Stimulated activated CD8-positive, alpha-beta memory T cell treated with anti-CD3 and anti-CD28 coated beads, Interleukin-7, amount 100 ng/mL, for 48 hours (primary cell): ENCODE measurements at places on chromosomes 3 and 15.

DNA sequence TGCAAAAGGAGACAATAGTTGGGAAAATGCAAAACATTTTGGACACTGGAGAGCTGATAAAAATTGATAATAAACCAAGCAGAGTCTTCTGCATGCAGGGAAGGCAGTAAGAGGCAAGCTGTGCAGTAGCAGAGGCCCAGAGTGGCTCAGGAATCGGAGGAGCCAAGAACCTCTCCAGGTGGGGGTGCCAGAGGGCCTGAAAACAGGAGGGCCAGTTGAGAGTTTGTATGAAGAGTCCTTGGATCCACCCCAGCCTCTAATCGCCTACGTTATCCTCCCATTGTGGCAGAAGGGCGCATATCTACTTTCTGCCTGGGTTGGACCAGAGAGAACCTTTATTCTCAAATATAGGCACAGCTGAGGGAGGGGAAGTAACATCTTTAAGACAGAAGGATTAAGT, 48.9 kb upstream of the RBP1 start:
- DNase-seq, result no peak

DNA sequence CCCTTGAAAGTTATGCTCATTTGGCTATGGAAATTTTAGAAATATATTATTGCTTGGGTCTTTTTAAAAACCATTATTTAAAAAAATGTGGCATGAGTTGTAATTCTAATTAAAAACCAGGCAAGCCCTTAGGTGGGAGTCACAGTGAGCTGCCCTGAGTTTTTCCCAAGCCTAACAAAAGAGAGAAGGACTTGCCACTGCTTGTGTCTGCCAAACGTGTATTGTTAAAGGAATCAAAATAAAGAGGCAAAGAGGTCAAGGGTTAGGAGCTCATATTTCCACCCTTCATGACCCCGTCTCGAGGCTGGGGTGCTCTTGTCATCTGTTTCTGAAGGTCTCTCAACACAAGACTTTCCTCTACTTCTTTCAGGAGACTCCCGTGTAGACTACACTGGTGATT, 321.1 kb downstream of the ZIC1 start:
- DNase-seq, result no peak

- DNase-seq, result no peak
Observed at GRCh38 chr3:183259621-183260020, 6.6 kb downstream of the B3GNT5 start.

GRCh38 chr3:44555723-44556122, 730 bp downstream of the ZKSCAN7 start:
- DNase-seq, result no peak

GRCh38 chr15:42104095-42104891, 9.9 kb upstream of the PLA2G4D start:
- no peak for DNase-seq

GRCh38 chr3:99842826-99843589, 25.3 kb downstream of the CMSS1 start:
- no peak for DNase-seq

DNA sequence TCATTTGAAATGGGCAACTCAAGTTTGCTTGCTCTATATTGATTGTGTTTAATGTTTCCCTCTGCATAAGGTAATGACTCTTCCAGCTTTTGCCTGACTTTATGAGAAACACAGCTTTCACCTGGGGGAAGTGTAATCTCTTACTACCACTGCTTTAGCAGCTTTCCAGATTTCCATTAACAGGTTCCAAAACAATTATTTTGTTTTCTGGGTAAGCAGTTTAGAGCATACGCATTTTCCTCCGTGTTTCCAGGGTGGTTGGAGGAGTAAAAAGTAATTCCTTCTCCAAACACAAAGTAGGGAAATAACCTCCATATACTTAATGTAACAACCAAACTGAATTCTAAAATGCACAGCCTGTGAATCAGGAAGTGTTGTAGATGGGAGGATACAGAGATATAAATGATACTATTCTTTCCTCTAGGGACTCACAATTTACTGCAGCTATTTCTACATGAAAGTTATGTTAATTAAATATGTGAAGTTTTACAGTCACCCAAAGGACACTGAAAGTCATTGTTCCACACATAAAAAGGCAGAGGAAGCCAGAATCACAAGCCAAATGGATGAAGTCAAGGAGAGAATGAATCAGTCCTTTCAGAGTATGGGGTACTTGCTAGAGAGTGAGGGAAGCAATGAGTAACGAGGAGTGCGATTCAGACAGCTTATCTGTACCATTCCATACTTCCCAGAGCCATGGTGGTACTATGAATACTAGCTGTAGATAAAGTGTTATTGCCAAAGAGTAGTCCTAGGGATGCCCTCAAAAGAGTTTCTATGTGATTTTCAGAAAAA, 16.6 kb downstream of the ST3GAL6 start:
- DNase-seq, result no peak

DNA sequence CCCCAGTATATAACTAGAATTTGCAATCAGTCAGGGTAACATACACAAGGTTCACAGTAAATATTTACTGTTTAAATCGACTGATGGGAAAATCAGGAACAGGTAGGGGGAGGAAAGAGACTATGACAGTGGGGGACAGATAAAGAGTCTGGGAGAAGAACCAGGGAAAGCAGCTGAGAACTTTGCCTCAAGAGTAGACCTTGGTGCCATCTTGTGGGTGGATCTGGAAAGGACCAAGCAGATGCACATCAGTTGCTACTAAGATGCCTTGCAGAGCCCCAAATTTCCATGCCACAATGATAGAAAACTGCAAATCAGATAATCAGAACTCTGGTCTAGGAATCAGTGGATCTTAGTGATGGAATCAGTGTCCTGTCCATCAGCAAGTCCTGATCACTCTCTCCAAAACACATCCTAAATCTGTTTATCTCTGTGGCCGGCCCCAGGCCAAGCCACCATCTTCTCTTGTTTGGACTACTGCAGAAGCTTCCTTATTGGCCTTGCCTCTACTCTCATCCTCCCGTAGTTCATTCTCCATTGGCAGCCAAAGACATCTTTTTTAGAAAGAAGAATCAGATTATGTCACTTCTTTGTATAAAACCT, 62.7 kb downstream of the PDE8A start:
- DNase-seq, result no peak

GRCh38 chr15:44216958-44217357, 21.9 kb upstream of the FRMD5 start:
- no peak for DNase-seq

- DNase-seq, result no peak
Observed at GRCh38 chr3:64508140-64508539, 179.7 kb downstream of the ADAMTS9 start.

- DNase-seq, result peak; percentile 85
Observed at GRCh38 chr15:56918046-56918938, at the start of gene TCF12. TCF12 (plus strand) TSS chr15:56918644; CDS start chr15:56919914, 1,270 bp downstream.

GRCh38 chr3:190701096-190701532, 161.4 kb downstream of the GMNC start:
- DNase-seq, result no peak

DNA sequence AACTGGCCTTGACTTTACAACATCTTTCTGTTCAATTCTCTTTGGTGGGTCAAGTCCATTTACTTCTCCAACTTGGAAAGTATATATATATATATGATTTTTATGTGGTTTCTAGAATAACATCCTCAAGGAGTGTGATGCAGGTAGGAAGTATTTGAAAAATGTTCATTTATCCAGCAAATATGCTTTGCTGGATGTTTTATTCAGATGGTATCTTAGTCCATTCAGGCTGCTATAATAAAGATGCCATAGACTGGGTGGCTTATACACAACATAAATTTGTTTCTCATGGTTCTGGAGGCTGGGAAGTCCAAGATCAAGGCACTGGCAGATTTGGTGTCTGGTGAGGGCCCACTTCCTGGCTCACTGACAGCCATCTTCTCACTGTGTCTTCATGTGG, 168.7 kb upstream of the RASGRP1 start:
- no peak for DNase-seq

- DNase-seq, result no peak
Observed at GRCh38 chr3:99413504-99413903, 224.9 kb upstream of the COL8A1 start.

GRCh38 chr15:50140983-50141382, 21.9 kb upstream of the ATP8B4 start:
- no peak for DNase-seq

DNA sequence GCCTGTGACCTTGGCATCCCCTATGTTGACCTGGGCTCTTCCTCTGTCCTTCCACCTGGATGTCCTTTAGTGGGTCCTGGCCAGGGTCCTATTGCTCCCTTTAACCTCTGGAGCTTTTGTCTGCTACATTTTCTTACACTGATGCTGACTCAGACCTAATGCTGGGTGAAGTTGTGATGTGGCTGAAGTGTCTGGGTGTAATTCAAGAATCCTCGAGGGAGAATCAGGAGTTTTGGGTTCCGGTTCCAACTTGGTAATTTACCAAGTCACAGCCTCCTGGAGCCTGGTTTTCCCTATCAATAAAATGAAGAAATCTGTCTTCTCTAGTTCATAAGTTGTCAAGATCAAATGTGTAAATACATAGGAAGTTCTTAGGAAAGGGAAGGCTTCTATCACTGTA, 25.6 kb downstream of the CEP19 start:
- DNase-seq, result no peak

- DNase-seq, result no peak
Observed at GRCh38 chr3:126342211-126342610, 15.0 kb downstream of the KLF15 start.

- DNase-seq, result no peak
Observed at GRCh38 chr15:53576841-53577240, 182.6 kb downstream of the WDR72 start.

DNA sequence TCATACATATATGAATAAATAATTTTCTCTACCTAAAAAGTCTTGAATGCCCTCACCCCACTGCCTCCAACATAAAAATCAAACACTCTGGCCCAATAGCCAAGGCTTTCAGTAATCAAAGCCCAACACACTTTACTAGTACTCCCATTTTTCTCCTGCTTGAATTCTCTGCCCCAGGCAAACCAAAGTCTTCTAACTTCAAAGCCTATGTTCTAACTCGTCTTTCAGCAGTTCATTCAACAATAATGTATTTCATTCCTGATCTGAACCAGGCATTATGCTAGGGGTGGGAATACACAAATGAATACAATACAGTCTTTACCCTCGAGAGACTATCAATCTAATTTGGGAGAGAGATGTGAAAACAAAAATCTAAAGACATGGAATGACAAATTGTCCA, 11.4 kb upstream of the ZNF592 start:
- no peak for DNase-seq

- no peak for DNase-seq
Observed at GRCh38 chr15:100737214-100737613, 134.8 kb downstream of the ASB7 start.

DNA sequence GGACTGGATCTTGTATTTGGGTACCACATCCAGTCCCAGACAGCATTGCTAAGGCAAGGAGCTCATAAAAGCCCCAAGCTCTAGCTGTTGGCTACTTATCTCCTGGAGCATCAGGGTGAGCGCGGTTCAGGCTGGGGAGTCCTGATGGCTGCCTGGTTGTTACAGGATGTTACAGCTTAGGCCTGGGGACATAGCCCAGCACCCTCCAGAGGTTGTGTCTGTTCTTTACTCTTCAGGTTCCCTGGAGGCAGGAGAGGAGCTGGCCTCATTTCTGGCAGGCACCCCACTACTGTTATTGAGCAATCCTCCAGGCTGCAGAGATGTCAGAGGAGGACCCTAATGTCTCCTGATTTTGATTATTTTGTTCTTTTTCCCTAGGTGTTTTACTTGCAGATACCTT, 26.6 kb downstream of the APBA2 start:
- DNase-seq, result no peak

DNA sequence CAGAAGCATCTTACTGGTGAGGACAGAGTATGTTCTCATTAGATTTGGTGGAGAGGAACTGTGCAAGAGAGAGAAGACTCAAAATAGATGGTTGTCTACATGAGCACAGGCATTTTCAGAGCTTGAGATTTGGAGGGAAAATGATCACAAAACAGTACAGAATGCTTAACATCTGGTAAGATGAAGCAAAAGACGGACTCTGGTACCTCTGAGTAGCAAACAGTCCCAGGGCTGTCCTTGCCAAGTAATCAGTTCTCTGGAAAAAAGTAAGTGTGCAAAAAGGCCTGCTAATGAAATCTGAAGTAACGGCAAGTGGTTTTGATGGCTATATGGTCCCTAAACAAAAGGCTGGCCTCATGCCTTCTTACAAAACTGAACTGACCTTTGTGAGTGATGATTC, 414.2 kb downstream of the CNTN4 start:
- DNase-seq, result no peak

DNA sequence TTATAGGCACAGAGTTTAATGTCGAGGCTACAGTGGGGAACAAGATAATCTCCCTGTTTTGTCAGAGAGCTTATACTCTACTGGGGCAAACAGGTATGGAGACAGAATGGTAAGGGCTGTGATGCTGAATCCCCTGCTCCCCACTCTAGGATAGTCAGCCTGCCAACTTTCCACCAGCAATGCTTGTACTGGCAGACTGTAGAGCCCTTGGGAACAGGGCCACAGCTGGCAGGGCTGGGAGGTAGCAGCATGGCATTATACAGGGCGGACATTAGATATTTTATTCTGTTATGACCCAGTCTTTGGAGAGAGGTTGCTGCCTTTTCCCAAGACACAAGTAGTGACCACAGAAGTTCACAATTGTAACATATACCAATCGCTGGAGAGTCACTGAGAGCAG, 91.2 kb downstream of the ARRDC4 start:
- no peak for DNase-seq
